ENCODE measurements at places on chromosomes 5 and 9. TPM values are rescaled to one million over a fixed set of nuclear protein-coding genes. Genes with fewer than 3 reads are reported as not detected.

ODF2 gene
- total RNA-seq, result 38.3 TPM

PLCXD3 gene
- 0.97 TPM for total RNA-seq

PCDHB5 gene
- 0.42 TPM for total RNA-seq

ARHGEF28 gene
- 0.81 TPM for total RNA-seq
